T-helper 17 cell (primary cell): ENCODE measurements at places on chromosomes 1 and 21. TPM values are rescaled to one million over a fixed set of nuclear protein-coding genes. Genes with fewer than 3 reads are reported as not detected.

DNA sequence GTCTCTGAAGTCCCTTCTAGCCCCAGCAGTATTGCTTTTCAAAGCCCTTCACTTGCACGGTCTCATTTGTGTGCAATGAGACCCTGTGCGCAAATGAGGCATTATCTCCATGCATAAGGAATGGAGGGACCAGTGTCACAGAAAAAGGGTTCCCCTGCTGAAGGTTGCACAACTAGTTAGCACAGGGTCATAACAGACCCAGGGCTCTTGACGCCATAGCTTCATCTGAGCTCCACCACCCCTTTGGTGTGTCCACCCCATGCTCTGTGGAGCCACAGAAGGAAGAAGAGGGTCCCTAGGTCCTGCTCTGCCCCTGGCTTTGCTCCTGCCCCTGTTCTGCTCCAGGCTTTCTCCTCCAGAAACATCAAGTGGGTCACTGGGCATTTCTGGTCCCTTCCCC, 12.6 kb downstream of the SH2D2A start:
- peaks cover 4% of the 10 kb centered on the region for H3K36me3 ChIP-seq
- H3K27me3 ChIP-seq, result no peaks in the 10 kb centered on the region
- DNase-seq, result no peak

TAF13 gene
- 24.3 TPM for total RNA-seq

DNA sequence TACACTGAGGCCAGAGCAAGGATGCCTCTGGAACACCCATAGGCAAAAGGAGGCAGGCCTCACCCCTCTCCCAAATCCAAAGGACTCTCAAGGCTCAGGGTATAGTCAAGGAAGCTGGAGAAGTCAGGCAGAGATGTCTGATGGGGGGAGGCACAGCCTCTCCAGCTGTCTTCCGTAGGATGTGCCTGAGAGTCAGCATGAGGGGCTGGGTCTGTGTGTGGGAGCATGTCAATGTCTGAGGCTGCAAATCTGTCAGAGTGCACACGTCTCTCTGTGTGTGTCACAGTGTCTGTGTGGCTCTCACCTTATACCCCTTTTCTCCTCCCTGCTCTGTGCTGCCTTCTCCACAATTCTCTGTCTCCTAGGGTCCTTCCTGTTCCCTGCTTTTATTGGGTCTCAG, 4.0 kb downstream of the HPCAL4 start:
- H3K4me1 ChIP-seq, result peaks cover 47% of the 10 kb centered on the region
- no peak for DNase-seq
- peaks cover 8% of the 10 kb centered on the region for H3K27me3 ChIP-seq
- H3K4me3 ChIP-seq, result peak overlapping the region; percentile 33
- peaks cover 11% of the 10 kb centered on the region for H3K36me3 ChIP-seq

CELA2A gene
- total RNA-seq, result not detected

EFNA3 gene
- 0.29 TPM for total RNA-seq

DNA sequence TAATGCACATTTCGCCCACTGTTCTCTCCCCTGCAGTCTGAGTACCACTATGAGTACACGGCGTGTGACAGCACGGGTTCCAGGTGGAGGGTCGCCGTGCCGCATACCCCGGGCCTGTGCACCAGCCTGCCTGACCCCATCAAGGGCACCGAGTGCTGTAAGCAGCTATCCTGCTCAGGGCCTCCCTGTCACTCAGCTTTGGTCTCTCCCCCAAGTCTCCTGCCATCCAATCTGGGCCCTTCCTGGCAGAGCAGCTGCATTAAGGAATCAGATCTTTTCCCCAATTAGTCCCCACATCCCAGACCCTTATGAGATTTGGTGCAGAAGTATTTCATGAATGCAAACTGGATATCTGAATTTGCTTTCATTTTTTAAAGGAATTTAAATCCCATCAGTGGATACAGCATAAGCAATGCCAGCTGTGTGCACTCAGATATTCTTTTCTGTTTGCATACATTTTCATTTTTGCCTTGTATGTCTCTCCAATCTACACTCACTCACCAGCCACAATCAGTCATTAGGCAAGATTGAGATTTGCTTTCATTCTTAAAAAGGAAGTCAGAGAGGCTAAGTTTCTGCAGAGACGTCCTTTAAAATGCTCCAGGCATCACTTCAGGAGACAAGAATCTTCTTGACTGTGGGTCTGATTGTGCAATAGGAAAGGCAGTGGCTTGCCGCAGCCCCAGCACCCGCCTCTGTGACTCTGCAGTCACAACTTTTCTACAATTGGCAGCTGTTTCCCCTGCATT, 48.1 kb downstream of the ELAPOR1 start:
- peaks cover 18% of the 10 kb centered on the region for H3K4me1 ChIP-seq
- H3K27ac ChIP-seq, result peak overlapping the region; percentile 91
- H3K36me3 ChIP-seq, result no peaks in the 10 kb centered on the region
- peak overlapping the region; percentile 66 for H3K4me3 ChIP-seq

DNA sequence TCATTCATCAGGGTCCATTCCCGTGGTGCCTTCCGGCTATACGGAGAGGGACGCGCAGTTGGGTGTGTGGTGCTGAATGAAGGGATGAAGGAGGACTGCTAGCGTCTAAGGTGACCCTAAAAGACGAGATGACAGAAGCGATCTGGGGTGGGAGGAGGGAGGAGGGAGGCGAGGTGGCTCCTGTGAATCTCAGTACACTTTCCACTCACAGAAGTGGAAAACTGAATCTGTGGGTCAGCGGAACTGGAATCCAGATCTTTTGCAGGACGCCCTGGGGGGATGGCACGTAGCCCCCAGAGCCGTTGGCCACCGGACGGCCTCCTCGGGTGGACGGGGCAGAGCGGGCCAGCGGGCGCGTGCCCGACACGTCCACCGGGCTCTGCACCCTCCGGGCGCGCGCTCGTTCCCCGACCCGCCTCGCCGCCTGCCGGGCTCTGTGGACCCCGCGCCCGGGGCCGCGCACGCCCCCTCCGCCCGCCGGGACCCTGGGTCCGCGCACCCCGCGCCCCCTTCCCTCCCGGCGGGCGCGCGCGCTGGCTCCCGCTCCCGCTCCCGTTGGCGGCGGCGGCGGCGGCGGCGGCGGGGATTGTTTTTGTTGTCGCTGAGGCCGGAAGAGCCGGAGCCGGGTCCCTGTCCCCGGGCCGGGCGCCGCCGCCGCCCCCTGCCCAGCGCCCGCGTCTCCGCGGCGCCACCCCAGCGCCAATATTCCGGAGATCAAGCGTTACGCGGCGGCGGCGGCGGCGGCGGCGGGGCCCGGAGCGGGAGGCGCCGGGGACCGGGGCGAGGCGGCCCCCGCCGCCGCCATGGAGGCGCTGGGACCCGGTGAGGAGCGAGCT, at the start of gene AGO4:
AGO4 (plus strand) TSS at position 403 of the 836 bp plus-strand sequence; CDS start at position 804, 401 bp downstream.
- peak within 1 kb of the TSS; percentile 94 for H3K4me3 ChIP-seq
- no peaks in the 10 kb centered on the region for H3K36me3 ChIP-seq
- peak; percentile 16 for DNase-seq

GRCh38 chr1:147218606-147219005, 6.5 kb downstream of the FMO5 start:
- DNase-seq, result no peak
- no peaks in the 10 kb centered on the region for H3K27me3 ChIP-seq
- peaks cover 8% of the 10 kb centered on the region for H3K4me1 ChIP-seq
- H3K27ac ChIP-seq, result no peak overlapping the region
- no peak overlapping the region for H3K4me3 ChIP-seq
- H3K36me3 ChIP-seq, result no peaks in the 10 kb centered on the region

GRCh38 chr1:69400128-69400527, 167.6 kb upstream of the LRRC7 start:
- no peaks in the 10 kb centered on the region for H3K36me3 ChIP-seq
- no peak overlapping the region for H3K4me3 ChIP-seq
- no peak overlapping the region for H3K27ac ChIP-seq
- H3K27me3 ChIP-seq, result no peaks in the 10 kb centered on the region
- no peaks in the 10 kb centered on the region for H3K4me1 ChIP-seq

- peaks cover 25% of the 10 kb centered on the region for H3K4me1 ChIP-seq
- H3K36me3 ChIP-seq, result peaks cover 2% of the 10 kb centered on the region
- H3K27me3 ChIP-seq, result no peaks in the 10 kb centered on the region
- H3K27ac ChIP-seq, result no peak overlapping the region
- no peak for DNase-seq
- H3K4me3 ChIP-seq, result no peak overlapping the region
Observed at GRCh38 chr1:151976015-151976343, 17.7 kb downstream of the S100A10 start.

GRCh38 chr1:40451238-40451585, 936 bp downstream of the ZFP69B start:
- no peaks in the 10 kb centered on the region for H3K27me3 ChIP-seq
- H3K4me3 ChIP-seq, result peak overlapping the region; percentile 90
- DNase-seq, result no peak
- peaks cover 3% of the 10 kb centered on the region for H3K36me3 ChIP-seq
- H3K27ac ChIP-seq, result peak overlapping the region; percentile 92

- H3K4me3 ChIP-seq, result no peak overlapping the region
- no peaks in the 10 kb centered on the region for H3K36me3 ChIP-seq
- no peak for DNase-seq
- H3K27ac ChIP-seq, result no peak overlapping the region
Observed at GRCh38 chr1:216576234-216576937, 146.8 kb downstream of the ESRRG start.

- H3K4me1 ChIP-seq, result peaks cover 39% of the 10 kb centered on the region
- H3K36me3 ChIP-seq, result peaks cover 4% of the 10 kb centered on the region
- DNase-seq, result no peak
- H3K27ac ChIP-seq, result peak overlapping the region; percentile 83
- H3K4me3 ChIP-seq, result peak overlapping the region; percentile 97
Observed at GRCh38 chr1:33348194-33348593, 27.3 kb upstream of the A3GALT2 start.

- H3K27ac ChIP-seq, result no peak overlapping the region
- no peak for DNase-seq
- H3K4me1 ChIP-seq, result peaks cover 6% of the 10 kb centered on the region
- H3K4me3 ChIP-seq, result no peak overlapping the region
- H3K27me3 ChIP-seq, result peaks cover 30% of the 10 kb centered on the region
Observed at GRCh38 chr1:9174243-9174642, 45.3 kb upstream of the GPR157 start.

DNA sequence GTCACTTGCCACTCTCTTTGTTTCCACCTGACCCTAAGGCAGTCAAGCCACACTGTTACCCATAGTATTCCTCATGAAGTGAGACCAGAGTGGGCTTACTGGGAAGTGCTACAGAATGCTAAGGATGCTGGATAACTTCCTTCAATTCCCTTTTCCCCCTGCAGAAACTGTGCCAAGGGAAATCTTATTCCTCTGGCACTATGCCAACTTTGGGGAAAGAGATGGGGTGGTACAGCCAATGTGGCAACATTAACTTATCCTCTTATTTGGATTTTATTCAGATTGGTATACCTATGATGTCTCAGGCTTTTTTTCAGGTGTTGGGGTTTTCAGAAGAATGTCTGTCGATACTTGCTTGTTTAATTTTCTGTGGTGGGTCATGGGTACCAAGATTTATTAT, 599.4 kb upstream of the PBX1 start:
- no peak overlapping the region for H3K4me3 ChIP-seq
- no peaks in the 10 kb centered on the region for H3K27me3 ChIP-seq
- no peak for DNase-seq
- no peak overlapping the region for H3K27ac ChIP-seq
- no peaks in the 10 kb centered on the region for H3K4me1 ChIP-seq

TMEM82 gene
- total RNA-seq, result not detected

DNA sequence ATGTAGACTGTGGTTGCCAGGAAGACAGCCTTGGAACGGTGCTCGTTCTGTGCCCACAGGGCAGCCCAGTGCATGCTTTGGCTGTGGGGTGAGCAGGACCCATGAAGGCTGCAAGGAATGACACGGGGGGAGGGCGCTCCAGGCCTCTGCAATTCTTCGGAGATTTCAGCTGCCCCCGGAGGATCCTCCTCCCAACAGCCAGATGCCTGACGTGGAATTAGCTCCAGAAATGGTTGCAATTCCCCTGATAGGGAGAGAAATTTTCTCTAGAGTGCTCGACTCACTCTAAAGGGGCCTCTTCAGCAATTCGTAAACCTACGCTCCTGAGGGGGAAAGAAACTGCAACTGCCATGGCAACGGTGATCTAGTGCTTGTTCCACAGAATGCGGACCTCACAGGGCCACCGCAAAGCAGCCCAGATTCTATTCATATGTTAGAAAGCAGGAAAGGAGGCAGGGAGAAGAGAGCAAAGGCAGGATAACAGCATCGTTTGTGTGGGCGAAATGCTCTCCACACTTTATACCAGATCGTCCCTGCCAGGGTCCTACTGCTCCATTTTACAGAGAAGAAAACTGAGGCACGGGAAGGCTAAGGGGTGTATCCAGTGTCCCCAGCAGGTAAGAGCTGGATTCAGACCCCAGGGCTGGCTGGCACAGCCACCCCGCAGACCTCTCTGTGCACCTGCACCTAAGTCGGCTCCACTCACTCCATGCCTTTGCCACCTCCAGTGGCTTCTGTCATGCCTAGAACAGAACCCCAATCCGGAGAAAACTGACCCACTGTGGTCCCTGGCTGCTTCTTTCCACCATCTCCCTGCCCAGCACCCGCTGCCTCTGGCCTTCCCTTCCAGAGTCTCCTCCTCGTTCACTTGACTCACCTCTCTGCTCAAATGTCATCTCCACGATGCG, 11.9 kb upstream of the PDE9A start:
- no peaks in the 10 kb centered on the region for H3K4me1 ChIP-seq
- H3K4me3 ChIP-seq, result peak overlapping the region; percentile 59
- DNase-seq, result no peak
- peaks cover 29% of the 10 kb centered on the region for H3K27me3 ChIP-seq
- no peaks in the 10 kb centered on the region for H3K36me3 ChIP-seq
